HuH-7 (cell line): ENCODE measurements at places on chromosomes 16 and 17.

GRCh38 chr16:84502581-84502980 is 1.9 kb downstream of the MEAK7 start:
- no peak for DNase-seq

- no peak for DNase-seq
Observed at GRCh38 chr17:42023524-42024349, 3.8 kb downstream of the NKIRAS2 start.

DNA sequence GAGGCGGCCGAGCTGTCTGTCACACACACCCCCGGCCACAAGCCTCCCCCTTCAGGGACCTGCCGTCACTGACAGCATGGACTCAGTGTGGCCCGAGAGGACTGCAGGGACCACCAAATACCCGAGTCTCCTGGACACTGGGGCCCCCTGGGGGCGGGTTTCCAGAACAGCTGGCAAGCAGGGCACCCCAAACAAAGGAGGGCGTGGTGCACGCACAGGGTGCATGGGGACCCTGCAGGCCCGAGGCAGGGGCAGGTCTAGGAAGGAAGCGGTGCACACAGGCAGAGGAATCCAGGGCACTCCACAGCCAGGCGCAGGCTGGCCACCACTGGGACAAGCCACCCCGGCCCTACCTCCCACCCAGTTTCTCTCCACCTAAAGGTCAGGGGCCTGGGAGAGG is 28.7 kb upstream of the ENPP7 start:
- DNase-seq, result no peak

DNA sequence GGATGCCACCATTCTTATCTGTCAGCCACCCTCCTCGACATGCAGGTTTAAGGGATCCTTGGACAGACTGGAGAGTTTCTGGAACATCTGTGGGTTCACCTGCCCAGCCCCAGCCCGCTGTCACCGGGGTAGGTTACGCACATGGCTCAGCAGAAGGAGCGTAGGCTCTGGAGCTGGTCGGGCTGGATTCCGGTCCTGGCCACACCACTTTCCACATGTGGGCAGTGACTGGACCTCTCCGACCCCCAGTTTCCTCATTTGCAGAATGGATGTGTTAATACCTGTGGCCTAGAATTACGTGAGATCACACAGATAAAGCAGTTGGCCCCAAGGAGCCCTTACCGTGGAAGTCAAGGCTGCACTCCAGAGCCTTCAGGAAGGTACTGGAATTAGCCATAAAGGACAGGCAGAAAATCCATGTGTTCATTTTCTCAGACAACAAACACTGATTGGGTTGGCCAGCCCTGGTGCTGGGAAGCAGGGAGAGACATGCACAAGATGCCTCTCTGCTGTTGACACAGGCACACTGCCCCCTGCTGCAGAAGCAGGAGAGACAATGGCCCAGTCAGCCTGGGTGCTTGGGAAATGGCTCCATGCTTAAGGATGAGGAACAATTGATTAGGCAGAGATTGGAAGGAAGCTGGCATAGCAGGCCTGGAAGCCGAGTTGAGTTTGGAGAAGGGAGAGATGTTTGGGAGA is 58.8 kb downstream of the SF3B3 start:
- no peak for DNase-seq

DNA sequence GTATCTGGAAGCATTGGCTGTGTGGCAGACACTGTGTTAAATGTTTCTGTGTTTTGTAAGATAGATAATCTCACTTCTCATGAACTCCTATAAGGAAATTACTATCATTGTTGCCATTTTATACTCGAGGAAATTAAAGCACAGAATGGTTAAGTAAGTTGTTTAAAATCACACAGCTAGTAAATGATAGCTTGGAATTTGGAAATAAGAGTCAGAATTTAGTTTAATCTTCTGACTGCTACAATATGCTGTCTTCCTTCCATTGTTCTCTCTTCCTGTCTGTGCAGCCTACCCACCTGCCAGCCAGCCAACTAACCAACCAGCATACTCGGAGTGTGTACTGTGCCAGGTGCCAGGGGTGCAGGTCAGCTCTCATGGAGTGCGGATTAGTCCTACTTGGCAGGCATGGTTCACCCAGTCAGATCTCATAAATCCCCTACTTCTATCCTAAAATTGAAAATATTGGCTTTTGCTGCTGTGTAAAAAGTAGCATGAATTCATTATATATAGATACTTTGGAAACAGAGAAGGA is 79.9 kb upstream of the LGALS9 start:
- DNase-seq, result no peak

DNA sequence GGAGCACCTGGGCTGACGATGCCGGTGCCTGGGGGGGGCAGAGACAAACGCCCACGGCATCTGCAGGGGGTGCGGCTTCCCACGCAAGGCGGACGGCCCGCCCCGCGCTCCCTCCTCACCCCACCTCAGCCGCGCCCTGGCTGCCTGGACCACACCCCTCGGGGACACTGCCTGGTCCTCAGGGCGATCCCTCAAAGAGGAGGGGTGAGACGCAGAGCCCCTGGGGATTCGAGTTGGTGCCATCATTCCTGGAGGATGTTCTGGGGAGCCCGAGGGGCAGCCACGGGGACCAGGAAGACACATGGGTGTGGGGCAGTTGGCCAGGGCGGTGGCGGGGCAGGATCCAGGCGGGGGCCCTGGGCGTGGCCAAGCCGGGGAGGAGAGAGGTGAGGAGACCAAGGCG is 3.9 kb downstream of the IGFALS start:
- no peak for DNase-seq

GRCh38 chr17:80986046-80986445 is 5.6 kb upstream of the CHMP6 start:
- no peak for DNase-seq

DNA sequence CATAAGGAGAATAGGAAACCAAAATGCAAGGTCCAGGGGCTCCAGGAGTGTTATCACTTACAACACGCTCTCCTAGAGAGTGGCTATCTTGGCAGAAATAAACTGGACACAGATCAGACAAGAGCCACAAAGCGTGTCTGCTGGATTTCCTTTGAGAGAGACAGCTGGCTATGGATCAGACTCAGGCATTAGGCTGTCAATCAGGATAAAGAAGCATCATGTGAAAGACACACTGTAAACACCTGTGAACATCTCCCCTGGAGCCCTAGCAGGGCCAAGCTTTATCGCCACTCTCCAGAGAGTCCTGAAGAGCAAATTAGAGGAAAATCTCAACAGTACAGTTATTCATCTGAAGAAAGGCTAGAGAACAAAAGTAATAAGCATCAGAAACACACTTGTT is 26.0 kb downstream of the SYCE1L start:
- no peak for DNase-seq

GRCh38 chr17:16287563-16288027 is 65.7 kb downstream of the CENPV start:
- DNase-seq, result no peak

- DNase-seq, result no peak
Observed at GRCh38 chr16:56833243-56833970, 31.6 kb upstream of the SLC12A3 start.

GRCh38 chr17:78010759-78011158 is 52.3 kb downstream of the TNRC6C start:
- DNase-seq, result no peak

GRCh38 chr16:49588026-49588425 is 214.4 kb downstream of the C16orf78 start:
- DNase-seq, result no peak

DNA sequence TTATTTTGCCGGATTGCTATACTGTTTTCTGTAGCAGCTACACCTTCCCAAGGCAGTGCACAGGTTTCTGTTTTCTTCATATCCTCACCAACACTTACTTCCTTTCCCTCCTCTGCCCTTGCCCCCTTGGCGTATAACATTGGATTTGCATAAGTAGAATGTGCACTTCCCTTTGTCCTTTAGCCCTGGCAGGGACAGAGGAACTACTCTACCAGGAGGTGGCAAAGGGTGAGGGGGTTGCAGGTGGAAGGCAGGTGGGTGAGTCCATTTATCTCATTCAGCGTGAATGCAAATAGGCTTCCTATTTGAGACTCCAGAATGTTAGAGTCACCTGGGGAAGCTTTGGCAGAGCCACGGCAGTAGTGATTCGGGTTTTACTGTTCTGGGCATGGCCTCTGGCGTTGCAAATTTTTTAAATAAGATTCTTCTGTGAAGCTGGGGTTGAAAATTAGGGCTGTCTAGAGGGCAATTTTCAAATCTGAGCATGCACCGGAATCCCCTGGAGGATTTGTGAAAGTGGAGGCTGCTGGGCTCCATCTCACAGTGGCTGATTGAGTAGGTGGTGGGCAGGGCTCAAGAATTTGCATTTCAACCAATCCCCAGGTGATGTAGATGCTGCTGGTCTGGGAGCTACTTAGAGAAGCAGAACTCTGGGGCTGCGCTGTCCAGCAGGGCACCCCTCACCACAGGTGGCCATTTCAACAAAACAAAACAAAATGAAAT is 84.7 kb downstream of the PLCG2 start:
- DNase-seq, result no peak

DNA sequence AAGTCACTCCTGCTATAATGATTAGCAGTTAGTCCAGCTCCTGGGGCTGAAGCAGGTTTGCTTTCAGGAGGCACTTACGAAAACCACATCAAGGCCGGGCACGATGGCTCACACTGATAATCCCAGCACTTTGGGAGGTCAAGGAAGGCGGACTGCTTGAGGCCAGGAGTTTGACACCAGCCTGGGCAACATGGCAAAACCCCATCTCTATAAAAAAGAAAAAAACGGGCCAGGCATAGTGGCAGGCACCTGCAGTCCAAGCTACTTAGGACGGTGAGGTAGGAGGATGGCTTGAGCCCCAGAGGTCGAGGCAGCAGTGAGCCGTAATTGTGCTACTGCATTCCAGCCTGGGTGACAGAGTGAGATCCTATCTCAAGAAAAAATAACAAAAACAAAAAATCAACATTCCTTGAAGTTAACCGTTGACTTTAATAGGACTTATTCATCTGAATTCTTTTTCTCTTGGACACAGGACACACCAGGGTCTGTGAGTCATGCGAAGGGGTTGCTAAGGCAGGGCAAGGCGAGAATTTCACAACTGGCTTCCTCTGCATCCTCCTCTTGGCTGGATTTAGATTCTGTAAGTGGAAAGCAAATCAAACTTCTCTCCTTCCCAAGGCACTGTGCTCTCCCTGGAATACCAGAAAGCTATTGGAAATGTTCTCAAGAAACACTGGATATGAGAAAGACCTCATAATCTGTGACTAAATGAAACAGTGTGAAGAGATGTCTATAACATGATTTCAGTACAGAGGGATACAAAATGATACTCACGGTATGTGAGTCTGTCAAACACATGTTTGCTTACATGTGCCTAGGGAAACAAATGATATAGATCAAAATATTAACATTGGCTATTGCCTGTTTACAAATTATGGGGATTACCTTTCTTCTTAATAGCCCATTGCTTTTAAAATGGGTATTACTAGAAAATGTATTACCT is 99.5 kb downstream of the SYCE1L start:
- no peak for DNase-seq

- no peak for DNase-seq
Observed at GRCh38 chr17:2819921-2820501, 23.8 kb downstream of the RAP1GAP2 start.

- DNase-seq, result no peak
Observed at GRCh38 chr16:21076186-21076883, 74.3 kb downstream of the DNAH3 start.

DNA sequence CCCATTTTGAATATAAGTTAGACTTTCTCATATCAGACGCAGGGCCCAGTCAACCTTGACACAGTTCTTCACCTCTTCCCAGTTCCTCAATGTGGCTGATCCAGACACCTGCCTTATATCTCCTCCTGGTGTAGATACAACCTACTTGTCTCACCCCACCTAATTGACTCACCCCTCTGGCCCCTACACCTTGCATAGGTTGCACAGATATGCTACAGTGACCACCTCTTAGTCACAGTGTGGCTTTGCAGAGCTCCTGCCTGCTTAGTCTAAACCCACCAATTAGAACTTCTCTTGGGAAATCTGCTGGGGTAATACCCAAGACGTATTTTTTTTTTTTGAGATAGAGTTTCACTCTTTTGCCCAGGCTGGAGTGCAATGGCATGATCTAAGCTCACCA is 16.8 kb downstream of the CHP2 start:
- DNase-seq, result no peak

DNA sequence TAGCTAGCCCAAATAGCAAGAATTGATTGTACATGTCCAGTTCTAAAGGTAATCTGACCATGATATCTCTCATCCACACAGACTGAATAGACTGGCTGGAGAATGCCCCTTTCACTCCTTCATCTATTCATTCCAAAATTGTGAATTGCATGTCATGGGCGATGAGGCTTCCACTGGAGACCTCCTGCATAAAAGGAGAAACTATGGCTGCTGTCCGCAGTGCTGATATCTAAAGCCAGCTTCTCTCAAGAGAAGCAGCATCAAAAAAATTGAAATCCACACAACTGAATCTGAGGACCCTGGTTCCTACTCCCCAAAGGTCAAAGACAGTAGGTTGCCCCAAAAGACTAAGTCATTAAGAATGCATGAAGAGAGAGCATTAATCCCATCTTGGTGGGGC is 7.9 kb upstream of the SCNN1G start:
- no peak for DNase-seq

DNA sequence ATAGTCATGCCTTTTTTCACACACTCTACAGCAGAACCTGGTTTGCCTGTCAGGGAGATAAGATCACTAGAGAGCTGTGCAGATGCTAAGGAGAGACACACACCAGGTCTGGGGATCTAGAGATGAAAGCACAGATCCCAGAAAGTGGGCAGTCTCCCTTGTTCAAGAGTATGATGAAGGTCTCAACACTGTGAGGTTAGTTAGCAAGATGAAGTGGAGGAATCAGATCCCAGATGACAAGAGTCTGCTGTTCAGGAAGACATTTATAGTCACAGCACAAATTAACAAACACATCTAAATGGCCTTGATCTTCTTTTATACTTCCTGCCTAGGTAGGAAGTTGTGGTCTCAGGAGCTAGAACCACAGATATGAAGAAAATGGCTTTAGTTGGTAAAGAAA is 23.4 kb upstream of the SKAP1 start:
- no peak for DNase-seq
